Left renal cortex interstitium (tissue), 4 donors: ENCODE measurements at places on chromosomes 16 and 17.

- DNase-seq = no peak
Observed at GRCh38 chr17:8391711-8392110, 5.9 kb downstream of the RNF222 start.

- DNase-seq = no peak
Observed at GRCh38 chr17:69141431-69142174, at the start of gene ABCA6. TSS of gene ABCA6 (minus strand) at chr17:69141895. CDS start at chr17:69140703, 1,192 bp downstream.

DNA sequence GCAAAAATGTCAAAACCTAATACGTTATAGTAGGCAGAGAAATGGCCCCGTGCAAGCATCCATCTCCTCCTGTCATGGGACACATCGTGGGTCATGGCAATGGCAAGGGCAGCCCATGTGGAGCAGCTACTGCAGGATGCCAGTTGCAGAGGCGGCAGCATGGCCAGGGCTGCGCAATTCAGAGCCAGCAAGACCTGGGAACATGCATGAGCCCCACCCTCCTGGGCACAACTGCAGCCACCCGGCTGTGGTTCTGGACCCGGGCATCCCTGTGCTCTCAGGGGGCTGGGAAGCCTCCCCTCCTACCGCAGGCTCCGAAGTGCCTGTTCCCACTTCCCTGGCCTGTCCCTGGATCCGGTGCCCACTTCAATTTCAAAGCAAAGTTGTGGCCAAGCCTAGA, 203.6 kb downstream of the CPPED1 start:
- DNase-seq = no peak

DNA sequence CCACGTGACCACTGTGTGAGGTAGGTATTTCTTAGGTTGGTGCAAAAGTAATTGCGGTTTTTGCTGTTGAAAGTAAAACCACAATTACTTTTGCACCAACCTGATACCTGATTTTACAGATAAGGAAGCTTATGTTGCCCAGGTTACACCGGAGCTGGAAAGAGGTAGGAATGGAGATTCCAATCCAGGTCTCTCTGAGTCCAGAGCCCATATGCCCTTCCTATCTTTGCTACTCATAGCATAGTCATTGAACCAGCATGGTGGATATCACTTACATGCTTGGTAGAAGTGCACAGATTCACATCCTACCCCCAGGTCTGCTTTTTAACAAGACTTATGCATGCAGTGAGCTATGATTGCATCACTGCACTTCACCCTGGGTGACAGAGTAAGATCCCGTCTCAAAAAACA, 61.8 kb downstream of the ARSG start:
- no peak for DNase-seq

- no peak for DNase-seq
Observed at GRCh38 chr16:1792836-1793577, 498 bp downstream of the IGFALS start.
